NCI-H510A treated with DMSO at 0.1 percent for 48 hours (cell line): ENCODE measurements at places on chromosomes 13 and 19.

- no peak for DNase-seq
Observed at GRCh38 chr19:17549085-17549740, 6.2 kb upstream of the COLGALT1 start.

- no peak for DNase-seq
Observed at GRCh38 chr19:4326837-4327251, 11.8 kb downstream of the STAP2 start.

GRCh38 chr13:27022571-27023311 is 148.9 kb downstream of the USP12 start:
- peak; percentile 52 for DNase-seq

GRCh38 chr19:35375505-35376307 is 4.8 kb downstream of the GPR42 start:
- no peak for DNase-seq

- peak; percentile 53 for DNase-seq
Observed at GRCh38 chr19:33177417-33177979, 16.6 kb upstream of the LRP3 start.

DNA sequence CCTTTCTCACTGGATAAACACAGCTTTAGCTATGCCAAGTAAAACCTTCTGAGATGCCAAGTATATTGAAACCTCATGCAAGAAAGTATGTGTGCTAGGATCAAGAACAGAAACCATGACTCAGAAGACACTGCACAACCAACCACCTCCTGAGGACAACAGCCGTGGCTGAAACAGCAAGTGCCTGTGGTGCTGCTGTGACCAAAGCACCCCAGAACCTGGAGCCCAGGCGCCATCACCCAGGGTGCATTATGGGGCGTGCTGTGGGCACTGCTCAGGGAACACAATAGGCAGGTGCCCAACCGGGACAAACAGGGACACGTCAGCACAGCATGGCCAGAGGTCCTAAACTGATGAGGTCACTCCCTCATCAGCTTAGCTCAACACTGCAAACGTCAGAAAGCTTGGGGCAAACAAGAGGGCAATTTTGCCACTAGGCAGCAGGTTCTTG is 101.3 kb upstream of the SLC15A1 start:
- DNase-seq = no peak

GRCh38 chr13:94057618-94058186 is 421.8 kb downstream of the DCT start:
- DNase-seq = no peak

GRCh38 chr19:49506575-49507105 is 5.8 kb upstream of the FCGRT start:
- peak; percentile 30 for DNase-seq

- no peak for DNase-seq
Observed at GRCh38 chr19:46298479-46299003, 1.7 kb downstream of the HIF3A start.

GRCh38 chr13:109348519-109349258 is 437.7 kb downstream of the IRS2 start:
- DNase-seq = no peak

GRCh38 chr13:25525884-25526283 is 154.1 kb downstream of the ATP8A2 start:
- no peak for DNase-seq

DNA sequence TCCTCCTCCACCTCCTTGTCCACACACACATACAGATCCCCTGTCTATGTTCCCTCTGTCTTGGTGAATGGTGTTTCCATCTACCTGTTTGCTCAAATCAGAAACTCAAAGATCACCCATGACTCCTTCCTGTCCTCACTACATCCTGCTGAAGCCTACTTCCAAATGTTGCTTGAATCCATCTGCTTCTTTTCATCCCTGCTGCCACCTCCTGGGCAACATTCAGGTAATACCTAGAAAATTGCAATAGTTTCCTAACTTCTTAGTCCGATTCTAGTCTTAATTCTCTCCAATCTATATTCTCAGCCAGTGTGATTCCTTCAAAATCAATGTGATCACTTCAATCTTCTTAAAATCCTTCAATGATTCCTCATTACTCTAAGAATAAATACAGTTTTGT is 155.5 kb upstream of the STARD13 start:
- DNase-seq = no peak

DNA sequence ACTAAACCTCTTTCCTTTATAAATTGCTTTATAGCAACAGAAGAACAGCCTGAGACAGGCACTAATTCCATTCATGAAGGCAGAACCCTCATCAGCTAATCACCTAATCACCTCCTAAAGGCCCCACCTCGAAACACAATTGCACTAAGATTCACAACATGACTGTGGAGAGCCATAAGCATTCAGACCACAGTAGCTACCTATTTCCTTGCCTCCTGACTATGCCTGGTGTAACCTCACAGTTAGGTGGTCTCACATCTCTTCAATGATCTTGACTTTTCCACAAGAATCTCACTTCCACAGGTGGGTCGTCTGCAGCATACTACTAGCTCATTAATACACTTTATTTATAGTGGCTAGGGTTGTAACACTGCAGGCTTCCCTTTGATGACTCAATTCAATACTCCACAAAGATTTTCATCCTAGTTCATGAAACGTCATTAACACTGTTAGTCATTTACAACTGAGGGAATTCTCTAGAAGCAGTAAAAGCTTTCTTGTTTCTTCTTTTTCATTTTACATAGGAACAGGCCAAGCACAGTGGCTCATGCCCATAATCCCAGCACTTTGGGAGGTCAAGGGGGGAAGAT is 27.1 kb downstream of the STK24 start:
- no peak for DNase-seq

DNA sequence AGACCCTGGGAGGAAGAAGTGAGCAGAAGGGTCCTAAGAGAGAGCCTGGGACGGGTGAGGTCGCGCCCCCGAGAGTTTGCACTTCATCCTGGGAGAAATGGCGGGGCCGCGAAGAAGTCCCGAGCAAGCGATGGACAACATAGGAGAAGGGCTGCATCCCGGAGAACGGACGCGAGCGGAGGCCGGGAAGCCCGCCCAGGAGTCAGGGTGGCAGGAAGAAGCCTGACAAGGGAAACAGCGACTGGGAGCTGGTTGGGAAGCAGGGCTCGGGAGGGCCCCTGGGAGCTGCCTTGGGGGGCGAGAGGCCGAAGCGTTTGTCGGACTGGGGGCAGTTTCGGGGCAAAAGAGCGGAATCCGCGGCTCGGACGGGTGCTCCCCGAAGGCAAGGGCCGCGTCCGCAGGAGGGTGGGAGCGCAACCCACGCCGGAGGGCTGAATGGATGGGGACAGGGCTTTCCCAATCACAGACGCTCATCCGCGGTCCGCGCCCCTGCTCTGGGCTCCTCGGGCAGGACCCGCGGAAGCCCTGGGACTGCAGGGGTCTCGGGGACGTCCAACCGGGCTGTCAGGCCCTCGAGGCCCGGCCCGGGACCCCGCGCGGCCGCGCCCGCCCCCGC is 469 bp downstream of the ABHD17A start:
- DNase-seq = no peak
